ENCODE measurements at places on chromosomes 1 and 21.

DNA sequence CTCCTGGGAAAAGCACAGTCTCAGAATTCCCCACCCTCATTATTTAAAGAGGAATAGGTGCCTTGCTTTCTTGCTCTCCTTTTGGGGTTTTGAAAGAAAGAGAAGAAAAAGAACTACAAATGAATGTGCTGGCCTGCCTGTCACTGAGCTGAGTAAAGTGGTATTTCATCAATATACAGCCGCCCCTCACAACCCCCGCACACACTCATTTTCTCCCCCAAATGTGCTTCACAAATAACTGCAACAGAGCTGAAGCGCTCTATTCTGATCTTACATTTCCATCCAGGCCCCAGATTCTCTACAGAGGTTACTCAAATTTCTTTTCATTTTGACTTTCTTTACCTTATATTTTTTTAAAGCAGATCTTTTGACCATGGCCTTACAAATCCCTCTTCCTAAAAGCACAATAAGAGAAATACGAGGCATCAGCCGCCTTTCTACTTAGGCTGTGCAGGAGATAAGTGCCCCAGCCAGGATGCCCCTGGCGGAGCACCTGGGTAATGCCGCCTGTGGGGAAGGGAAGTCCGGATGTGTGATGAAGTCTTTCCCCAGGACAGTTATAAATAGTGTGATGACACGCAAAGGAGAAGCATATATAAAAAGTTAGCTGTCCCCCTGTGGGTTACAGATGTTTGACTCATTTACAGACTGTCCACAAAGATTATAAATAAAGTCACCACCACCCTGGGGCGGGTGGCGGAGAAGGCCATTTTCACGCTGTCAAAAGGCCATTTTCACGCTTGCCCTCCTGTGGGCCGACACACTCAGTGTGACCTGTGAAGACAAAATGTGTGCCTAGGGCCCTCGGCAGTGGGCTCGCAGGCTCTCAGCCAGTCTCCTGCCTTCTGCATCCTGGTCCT, 6.5 kb downstream of the KCNN3 start:
- no peak for DNase-seq

DNA sequence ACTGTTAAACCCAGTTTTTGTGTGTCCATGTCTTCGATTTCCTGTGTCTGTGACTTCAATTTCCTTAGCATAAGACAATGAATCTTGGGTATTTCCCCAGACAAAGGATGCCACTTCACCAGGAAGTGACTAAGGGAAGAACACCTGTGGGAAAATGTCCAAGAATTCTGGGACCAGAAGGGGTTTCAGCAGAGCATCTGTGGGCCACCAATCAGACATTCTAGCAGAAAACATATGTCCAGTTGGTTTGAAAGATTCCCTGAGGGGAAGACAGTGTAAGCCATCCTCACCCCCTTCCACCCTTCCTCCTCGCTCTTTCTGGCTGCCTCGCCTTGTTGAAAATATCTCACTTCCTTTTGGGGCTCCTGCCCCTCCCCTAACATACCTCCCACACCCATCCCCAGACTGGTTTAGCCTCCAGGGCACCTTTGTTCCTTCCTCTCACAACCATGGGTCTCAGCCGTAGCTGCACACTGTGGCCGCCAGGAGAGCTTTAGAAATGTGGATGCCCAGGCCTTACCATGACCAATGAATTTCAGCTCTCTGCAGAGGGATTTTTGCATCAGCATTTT, 25.5 kb upstream of the IFNAR1 start:
- DNase-seq, result no peak

- no peak for DNase-seq
Observed at GRCh38 chr1:205840146-205840923, 9.6 kb downstream of the PM20D1 start.

- DNase-seq, result no peak
Observed at GRCh38 chr1:109190189-109190588, 23.5 kb upstream of the SARS1 start.

GRCh38 chr1:234940841-234941240, 187.8 kb downstream of the TOMM20 start:
- no peak for DNase-seq

DNA sequence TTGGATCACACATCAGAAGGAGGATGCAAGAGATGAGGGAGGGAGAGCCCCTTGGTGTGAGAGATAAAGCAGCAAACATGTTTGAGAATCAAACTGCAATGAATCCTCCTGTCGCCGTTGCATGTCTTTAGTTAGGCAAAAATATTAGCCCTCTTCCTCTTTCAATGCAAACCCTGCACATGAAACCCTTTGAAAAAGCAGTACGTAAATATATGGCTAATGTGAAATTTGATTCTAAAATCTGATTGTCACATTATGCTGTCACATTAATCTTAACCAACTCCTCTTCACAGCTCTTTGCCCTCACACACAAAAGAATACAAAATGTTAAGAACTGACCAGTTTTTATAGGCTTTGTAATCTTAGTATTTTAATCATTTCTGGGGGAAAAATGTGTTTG, 63.4 kb downstream of the WDR64 start:
- DNase-seq, result no peak

- no peak for DNase-seq
Observed at GRCh38 chr1:56330391-56331026, 248.9 kb downstream of the PLPP3 start.

GRCh38 chr21:35932232-35932911, 128.0 kb downstream of the SETD4 start:
- no peak for DNase-seq

DNA sequence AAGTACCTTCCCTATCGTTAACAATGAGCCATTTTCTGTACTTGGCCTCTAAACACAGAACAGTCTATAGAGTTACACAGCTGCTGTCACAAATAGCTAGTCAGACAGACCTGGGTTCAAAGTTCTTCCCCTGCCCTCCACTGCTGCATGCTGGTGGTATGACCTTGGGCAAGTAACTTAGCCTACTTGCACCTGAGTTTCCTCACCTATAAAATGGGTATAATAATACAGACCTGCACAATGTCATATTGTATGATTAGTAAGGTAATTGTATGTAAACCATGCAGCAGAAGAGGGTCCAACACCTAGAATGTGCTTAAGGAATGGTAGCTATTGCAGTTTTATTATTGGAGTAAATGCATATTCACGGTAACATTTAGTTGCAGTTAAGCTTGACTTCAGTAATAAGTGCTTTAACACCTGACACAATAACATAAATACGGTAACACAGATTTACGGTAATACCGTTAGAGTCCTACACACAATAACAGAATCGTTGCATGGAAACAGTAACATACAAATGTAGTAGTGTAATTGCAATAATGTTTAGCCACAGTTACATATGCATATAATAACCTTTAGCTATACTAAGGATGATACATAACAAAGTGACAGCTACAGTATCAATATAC, 193.3 kb upstream of the CSF3R start:
- DNase-seq, result no peak

DNA sequence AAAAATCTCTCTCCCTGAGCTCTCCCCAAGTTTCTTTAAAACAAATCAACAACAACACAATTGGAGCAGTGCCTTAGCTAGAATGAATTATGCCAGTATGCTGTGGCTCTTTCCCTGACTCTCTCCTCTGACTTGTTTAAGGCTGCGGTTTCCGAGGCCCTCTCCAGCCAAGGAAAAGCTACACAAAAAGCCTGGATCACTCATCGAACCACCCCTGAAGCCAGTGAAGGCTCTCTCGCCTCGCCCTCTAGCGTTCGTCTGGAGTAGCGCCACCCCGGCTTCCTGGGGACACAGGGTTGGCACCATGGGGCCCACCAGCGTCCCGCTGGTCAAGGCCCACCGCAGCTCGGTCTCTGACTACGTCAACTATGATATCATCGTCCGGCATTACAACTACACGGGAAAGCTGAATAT, 1.9 kb downstream of the S1PR1 start:
- no peak for DNase-seq

DNA sequence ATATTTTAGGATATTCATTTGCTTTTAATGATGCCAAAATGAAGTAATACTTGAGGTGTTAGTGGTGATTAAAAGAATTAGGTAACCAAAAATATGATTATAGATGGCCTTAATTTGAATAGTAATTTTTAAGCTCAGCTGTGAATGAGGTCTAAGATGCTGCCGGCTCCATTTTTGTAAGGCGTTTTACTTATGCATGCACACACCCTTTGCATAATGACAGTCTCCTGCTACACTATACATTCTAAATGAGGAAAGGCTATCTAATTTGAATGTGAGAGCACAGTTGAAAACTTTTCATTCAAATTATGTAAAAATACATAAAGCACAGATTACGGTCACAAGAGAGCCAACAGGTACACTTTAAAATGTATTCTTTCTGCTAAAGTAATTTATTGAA, 41.6 kb downstream of the RGS21 start:
- no peak for DNase-seq

GRCh38 chr1:1677718-1678580, 14.6 kb downstream of the SLC35E2B start:
- no peak for DNase-seq

DNA sequence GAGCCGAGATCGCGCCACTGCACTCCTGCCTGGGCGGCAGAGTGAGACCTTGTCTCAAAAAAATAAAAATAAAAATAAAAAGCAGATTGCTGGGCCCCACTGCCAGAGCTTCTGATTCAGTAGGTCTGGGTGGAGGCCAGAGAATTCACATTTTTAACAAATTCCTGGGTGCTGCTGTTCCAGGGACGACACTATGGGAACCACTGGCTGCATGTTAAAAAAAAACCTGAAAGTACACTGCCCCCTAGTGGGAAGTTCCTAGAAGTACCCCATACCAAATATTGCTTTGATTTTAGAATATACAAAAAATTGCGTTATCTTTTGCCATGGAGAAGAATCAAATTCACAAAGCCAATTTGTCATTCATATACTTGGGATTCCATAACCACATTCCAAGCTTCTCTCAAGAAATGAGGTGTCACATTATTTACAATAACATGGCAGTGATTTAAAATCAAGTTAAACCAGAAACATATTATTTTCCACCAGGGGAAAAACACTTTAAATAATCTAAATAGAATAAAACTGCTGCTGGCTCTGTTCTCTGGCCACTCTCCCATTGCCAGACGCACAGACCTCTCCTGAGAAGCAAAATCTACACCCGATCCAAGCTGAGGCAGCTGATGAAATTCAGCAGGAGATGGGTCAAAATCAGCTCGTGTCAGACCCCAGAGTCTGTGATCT, 27.4 kb downstream of the SYF2 start:
- no peak for DNase-seq

DNA sequence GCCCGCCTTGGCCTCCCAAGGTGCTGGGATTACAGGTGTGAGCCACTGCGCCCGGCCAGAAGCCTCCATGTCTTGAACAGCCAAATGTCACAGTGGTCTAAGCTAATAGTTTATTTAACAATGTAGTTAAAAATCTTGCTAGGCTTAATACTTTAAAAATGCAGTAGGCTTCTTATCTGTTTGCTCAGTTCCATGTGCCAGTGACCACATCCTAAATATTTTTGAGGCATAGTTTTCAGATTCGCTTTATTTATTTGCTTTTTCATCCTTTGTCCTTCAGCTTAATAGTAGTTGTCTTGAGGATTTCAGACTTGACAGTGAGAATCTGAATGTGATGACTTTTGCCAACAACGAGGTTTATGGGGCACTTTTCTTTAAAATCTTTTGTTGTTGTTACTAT, 59.9 kb upstream of the PRRX1 start:
- DNase-seq, result no peak

DNA sequence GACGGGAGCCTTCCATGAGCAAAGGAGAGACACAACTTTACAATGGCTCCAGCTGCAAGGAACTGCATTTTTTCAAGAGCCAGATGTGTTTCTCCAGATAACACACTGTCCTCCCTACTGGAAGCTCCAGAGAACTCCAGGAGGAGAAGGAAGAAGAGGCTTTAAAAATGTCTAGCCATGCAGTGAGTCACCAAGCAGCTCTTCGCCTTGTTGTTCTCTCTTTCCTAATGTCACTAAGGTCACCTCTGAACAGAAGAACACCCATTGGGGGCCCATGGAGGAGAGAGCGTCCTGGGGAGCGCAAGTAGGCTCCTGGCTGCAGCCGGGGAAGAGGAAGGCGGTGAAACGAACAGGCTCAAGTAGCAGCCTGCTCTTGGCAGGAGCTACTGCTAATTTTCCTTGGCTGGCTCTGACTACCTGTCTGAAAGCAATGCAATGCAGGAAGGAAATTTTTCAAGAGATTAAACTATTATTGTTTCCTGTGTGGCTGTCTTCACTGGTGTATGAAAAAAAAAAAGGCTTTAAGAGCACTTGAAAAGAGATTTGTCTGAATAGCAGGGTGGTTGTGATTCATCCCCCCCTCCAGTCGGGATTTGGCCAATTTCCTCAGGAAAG, 321.9 kb downstream of the SETD4 start:
- DNase-seq, result no peak

DNA sequence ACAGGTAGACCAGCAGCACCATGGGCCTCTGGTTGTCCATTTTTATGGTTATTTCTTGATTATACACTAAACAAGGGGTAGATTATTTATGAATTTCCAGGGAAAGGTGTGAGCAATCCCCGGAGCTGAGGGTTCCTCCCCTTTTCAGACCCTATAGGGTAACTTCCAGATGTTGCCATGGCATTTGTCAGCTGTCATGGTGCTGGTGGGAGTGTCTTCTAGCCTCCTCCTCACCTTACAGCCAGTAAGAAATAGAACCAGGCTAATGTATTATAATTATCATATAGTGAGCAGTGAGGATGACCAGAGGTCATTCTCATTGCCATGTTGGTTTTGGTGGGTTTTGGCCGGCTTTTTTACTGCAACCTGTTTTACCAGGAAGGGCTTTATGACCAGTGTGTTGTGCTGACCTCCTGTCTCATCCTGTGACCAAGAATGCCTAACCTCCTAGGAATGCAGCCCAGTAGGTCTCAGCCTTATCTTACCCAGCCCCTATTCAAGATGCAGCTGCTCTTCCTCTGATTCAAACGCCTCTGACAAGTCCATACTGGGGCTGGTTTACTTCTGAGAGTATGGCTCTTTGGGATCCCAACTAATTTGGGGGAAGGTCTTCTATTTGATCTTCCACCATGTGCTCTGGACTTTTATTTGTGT, 13.5 kb upstream of the TINAGL1 start:
- DNase-seq, result no peak

- DNase-seq, result no peak
Observed at GRCh38 chr1:239386453-239387303, at the start of gene CHRM3. TSS of gene CHRM3 (plus strand) at chr1:239386568. CDS start at chr1:239907452, 520,884 bp downstream.

GRCh38 chr21:29235714-29236197, 63.0 kb upstream of the BACH1 start:
- DNase-seq, result no peak
